ENCODE measurements at places on chromosomes 3 and 15.

GRCh38 chr3:39592311-39593050, 125.0 kb downstream of the MOBP start:
- no peak for DNase-seq

GRCh38 chr15:87362531-87362930, 894.0 kb downstream of the NTRK3 start:
- DNase-seq: no peak

DNA sequence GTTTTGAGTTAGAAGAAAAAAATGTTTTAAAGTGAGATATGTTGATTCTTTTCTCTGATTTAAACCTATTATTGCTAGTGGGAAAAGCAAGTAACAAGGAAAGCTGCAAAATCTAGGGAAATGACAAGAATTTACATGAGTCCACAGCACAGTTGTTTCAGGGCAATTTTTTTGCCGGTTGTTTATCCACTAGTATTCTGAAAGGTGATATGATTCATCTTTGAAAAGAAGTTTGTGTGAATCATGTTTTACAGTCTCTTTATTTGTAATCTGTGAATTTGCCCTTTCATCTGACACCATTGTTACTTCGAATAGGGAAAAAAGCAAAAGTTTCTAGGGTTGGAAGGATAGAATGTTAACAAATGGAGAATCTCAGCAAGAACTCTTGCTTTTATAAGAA, 894.7 kb downstream of the OTOL1 start:
- no peak for DNase-seq

- DNase-seq: no peak
Measured at GRCh38 chr3:115704661-115705338, 81.5 kb downstream of the GAP43 start.

DNA sequence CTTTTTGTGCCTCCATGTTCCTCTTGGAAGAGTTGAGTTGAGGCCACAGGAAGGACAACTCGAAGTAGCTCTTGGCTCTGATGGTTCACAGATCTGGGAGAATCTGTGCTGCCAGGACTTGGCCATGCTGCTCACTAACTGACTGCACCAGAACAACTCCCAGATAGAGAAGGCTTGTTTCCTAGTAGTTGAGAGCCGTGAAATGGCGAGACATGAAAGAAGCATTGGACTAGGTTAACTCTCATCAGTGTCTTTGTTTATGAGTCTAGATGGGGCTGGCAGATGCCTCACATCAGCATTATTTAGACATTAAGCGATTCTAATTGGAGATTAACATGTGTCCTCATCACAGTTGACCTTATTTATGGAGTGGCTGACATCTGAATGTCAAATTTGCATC, 92.9 kb upstream of the AGBL1 start:
- no peak for DNase-seq

- DNase-seq: no peak
Measured at GRCh38 chr15:60906146-60906674, 322.9 kb downstream of the RORA start.

DNA sequence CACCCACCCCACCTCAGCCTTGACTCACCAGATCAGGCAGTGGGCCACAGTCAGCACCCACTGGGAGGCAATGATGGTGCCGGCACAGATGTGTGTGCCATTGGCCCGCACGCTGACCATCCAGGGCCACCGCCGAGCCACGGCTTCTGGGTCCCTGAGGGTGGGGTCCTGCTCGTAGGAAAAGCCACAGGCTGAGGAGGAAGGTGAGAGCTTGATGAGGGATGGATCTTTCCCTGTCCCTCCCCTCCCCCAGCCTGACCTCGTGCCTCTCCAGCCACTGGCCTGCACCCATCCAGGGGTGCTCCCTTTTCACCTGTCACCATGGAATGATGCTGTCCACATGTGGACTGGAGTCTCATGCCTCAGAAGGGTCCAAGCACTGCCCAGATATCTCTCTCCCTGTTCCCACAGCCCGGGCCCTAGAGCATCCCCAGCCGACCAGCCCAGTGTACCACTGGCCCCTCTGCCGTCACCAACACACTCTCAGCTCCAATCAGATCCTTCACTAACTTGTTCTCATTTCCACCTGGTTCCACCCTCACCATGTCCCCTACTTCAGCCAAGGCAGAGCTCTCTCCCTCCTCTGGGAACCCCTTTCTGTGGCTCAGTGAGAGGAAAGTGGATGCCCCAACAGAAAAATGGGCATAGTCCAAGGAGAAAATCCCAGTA, 2.0 kb downstream of the PRSS50 start:
- DNase-seq: no peak

- no peak for DNase-seq
Measured at GRCh38 chr3:106299300-106300098, 430.7 kb upstream of the CBLB start.

DNA sequence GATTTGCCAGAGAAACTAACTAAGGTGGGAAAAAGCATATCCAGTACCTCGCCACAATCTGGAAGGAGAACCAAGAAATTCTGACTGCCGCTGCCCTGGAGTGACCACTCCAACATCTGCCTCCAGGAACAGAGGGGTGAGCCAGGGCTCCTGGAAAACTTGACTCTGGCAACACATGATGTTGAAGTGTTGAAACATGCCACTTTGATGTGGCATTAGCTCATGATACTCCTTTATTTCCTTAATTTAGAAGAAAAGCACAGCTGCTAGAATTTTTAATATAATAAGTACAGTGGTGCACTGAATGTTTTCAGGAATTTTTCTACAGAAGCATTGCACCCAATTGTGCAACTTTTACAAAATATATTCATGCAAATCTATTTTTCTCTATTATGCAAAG, 109.9 kb upstream of the BCL6 start:
- DNase-seq: no peak

DNA sequence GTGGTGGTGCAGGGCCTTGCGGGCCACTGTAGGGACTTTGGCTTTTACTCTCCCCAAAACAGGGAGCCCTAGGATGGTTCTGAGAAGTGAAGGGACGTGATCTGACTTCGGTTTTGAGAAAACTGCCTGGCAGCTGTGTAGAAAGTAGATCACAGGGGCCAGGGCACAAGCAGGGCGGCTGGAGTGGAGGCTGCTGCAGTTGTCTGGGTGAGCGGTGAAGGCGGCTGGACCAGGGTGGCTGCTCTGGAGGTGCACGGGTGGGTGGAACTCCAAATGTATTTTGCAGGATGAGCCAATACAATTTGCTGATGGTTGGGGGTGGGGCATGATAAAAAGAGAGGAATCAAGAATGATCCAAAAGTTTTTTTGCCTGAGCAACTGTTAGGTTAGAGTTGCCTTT, 29.8 kb upstream of the TRH start:
- no peak for DNase-seq

GRCh38 chr3:178849199-178849910, 222.3 kb downstream of the ZMAT3 start:
- no peak for DNase-seq

DNA sequence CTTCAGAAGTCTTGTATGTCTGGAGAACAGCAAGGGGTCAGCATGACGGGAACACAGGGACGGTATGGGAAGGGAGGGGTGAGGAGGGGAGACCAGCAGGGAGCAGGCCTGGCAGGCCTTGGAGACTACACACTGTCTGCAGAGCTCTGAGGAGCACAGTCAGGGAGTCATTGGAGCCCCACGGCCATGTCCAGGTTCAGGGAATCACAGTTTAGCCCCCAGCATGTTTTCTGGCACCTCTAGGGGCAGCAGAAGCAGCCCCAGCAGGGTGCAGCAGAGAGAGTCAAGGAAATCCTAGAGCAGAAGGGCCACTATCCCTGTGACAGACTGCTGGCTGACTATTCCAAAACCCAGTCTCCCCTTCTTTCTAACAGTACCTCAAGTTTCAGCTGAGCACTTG, 3.2 kb downstream of the LAMP3 start:
- DNase-seq: no peak

DNA sequence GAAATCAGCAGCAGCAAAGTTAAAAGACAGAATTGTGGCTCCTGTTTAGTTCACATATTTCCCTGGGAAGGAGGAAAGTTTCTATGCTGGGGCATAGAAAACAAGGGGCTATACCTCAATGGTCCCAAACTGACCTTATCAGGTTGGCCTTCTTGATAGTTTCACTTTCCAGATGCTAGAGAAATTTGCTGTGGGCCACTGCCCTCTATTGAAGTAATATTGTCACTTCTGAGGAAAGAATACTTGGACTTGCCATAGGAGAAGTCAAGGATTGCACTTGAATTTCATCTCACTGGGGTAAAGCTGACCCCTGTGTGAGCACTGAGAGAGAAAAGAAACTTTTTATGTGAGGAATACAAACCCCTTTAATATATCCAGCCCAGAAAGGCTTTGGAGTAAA, 49.3 kb upstream of the XCR1 start:
- no peak for DNase-seq

Measured in central memory CD8-positive, alpha-beta T cell (primary cell).